ENCODE measurements at places on chromosomes 2 and 18.

DNA sequence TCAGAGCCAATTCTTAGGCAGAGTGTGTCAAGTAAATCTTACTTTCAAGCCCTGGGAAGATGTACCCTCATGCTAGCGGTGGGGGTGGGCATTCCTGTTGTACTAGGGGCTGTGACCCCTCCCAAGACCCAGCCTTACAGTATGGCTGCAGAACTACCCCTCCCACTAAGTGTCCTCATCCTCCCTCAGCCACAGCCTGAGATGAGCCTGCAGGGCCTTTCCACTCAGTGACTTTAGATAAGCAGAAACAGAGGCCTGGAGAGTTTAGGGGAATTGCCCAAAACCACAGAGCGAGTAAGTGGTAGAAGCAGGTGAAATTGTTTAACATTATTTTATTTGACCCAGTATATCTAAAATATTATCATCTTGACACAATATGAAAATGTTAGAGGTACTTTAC is 36.6 kb downstream of the TTC32 start:
- no peak for DNase-seq

GRCh38 chr2:6995391-6996097 is 78.3 kb downstream of the RNF144A start:
- no peak for DNase-seq

DNA sequence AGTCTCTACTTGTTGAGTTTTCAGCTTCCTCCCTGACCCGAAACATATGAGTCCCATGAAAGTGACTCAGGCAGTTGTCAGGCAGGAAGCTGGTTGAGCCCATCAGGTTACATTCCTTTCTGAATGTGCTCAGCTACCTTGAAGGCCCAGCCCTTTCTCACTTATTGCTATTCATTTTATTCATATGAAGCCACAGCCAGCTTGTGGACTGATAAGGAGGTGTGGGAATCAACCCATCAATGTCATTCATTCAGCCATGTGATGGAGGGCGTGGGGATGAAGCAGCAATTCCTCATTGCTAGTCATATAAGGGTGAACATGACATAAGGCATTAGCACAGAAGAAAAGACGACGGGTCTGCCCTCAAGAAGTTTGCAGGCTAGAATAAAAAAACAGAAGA is 5.3 kb upstream of the VPS4B start:
- no peak for DNase-seq

DNA sequence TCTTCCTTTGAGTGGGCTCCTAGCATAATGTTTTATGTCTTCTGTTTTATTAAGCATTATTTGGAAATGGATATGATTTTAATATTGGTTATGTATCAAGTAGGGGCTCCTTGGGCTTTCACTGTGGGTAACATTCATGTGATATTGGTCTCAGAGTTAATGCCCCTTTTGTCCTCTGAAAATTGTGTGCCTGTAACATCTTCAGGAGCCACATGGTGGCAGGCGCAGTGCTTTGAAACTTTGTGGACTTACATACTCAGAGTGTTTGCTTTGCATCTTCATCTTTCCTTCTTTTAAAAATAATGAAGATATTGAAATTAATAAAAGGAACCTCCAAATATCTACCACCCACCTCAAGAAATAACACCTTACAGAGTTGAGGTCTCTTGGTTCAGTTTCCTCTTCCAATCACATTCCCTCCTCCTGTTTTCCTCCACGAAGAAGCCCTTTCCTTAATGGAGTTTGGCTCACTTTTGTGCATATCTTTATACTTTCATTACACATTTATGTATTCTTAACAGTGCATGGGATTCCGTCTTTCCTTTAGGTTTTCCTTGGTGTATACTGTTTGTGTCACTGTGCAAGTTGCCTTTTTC is 73.5 kb downstream of the LIMS1 start:
- DNase-seq = peak; percentile 80

- no peak for DNase-seq
Measured at GRCh38 chr2:49796266-49796665, 642.0 kb upstream of the FSHR start.

- no peak for DNase-seq
Measured at GRCh38 chr2:240563951-240564560, 3.9 kb downstream of the DUSP28 start.

DNA sequence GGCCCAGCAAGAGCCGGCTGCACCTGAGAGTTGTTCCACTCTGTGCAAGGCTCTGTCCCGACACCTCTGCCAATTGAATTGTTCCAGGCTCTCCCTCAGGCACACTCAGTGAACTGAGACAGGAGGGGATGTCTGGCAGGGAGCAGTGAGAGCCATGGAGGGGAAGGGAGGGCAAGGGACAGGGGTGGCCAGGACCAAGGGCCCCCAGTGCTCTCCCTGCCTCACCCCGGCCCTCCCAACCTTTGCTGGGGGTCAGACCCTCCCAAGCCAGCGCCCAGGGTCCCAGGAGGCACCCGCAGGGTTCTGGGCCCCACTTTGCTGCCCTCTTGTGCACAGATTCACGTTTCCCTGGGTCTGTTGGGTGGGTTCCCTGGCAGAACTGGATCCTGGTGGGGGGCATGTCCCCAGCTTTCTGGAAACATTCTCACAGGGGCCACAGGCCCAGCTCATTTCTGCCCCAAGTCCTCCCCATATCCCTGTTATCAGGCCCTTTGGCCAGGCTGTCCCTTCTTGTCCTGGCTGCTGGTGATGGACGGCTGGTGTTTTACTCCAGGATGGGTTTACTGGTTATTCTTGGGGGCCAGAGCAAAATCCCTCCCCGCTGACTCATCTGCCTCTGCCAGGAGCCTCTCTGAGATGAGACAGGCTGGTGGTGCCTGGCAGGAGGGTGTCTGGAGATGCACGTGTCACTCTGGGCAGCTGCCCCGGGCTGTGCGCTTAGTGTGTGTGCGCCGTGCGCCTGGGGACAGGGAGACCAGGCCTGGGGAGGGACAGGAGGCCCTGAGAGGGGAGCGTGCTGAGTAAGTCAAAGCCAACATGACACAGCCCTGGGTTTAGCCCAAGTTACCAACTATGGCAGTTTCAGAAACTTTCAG is 136.5 kb upstream of the CTDP1 start:
- DNase-seq = no peak

- DNase-seq = no peak
Measured at GRCh38 chr18:75125382-75126331, 83.3 kb downstream of the PTGR3 start.

GRCh38 chr2:109341355-109342255 is 212.6 kb downstream of the SH3RF3 start:
- no peak for DNase-seq

- no peak for DNase-seq
Measured at GRCh38 chr2:60366135-60366712, 187.2 kb downstream of the BCL11A start.

- DNase-seq = no peak
Measured at GRCh38 chr2:158600155-158600802, 143.5 kb downstream of the PKP4 start.

GRCh38 chr18:7452331-7452730 is 114.8 kb upstream of the PTPRM start:
- DNase-seq = peak; percentile 4

DNA sequence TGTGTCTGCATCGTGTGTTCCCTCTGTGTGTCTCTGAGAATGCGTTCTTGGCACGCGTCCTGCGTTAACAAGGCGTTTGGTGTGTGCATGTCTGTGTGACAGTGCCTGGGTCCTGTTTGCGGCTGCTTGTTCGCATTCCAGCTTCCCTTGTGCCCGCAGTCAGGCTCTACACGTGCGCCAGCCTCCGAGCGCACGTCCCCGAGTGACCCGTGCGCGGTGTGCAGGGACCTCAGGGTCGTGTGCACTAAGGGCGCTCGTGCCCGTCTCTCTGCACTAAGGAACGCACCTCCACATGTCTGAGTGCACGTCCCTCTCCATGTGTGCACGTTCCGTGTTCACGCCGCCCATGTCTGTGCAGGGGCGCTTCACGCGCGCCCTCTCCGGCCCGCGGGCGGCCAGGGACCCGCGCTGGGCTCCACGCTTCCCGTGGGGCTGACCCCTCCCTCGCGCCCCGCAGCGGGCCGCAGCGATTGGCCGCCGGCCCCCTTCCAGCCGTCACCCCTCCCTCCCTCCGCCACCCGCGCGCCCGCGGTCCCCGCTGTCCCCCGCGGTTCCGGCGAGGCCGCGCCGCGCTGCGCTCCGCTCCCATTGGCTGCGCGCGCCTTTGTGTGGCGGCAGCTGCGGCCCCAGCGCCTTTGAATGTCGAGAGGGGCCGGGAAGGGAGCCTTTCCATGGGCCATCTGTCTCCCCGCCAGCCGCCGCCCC is 229.4 kb downstream of the HAUS1 start:
- peak; percentile 47 for DNase-seq

- DNase-seq = no peak
Measured at GRCh38 chr2:33497221-33497650, 20.8 kb downstream of the RASGRP3 start.

GRCh38 chr2:110101280-110101844 is 14.3 kb downstream of the MALL start:
- DNase-seq = peak; percentile 62

DNA sequence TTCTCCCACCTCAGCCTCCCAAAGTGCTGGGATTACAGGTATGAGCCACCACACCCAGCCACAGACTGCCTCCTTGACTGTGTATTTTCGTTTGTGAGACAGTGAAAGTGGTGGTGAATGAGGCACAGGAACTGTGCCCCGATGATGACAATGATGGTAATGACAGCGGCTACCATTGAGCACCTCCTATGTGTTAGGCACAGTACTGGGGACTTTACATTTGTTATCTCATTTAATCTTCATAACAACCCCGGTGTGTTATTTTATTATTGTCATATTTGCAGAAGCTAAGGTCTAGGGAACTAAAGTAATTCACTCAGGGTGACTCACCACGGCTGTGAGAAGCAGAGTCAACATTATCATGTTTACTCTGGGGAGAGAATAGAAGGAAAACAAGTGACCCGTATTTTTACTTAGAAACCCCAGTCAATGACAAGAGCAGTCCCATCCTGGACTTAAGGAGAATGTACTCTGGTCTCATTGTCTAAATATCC is 77.6 kb upstream of the ALPP start:
- no peak for DNase-seq

- DNase-seq = peak; percentile 67
Measured at GRCh38 chr2:177164131-177164530, 48.5 kb upstream of the HNRNPA3 start.
